A549 treated with GW870086 at 1 μM for 4 hours (cell line): ENCODE measurements at places on chromosomes 3 and 15. TPM values are rescaled to one million over a fixed set of nuclear protein-coding genes. Genes with fewer than 3 reads are reported as not detected.

The SCAANT1 gene
- not detected in 5 replicates for total RNA-seq

The PLIN1 gene
- total RNA-seq, result 0.05 to 0.25 TPM (median 0.13 TPM) in 4 of 5 replicates, not detected in the other

The NAALADL2 gene
- 0.29 to 0.34 TPM in 2 of 5 replicates, not detected in the others for total RNA-seq

The GADL1 gene
- not detected in 5 replicates for total RNA-seq

The TCF12 gene
- total RNA-seq, result 32.1 to 44.6 TPM (median 36.9 TPM) in 5 replicates

The SELENOT gene
- total RNA-seq, result 82.3 to 114 TPM (median 107 TPM) in 5 replicates

The FETUB gene
- total RNA-seq, result 0.08 to 0.16 TPM (median 0.14 TPM) in 3 of 5 replicates, not detected in the others

The CNTN4 gene
- total RNA-seq, result not detected in 5 replicates

The GOLGA6L6 gene
- total RNA-seq, result not detected in 5 replicates

The CCNL1 gene
- total RNA-seq, result 35.3 to 42.3 TPM (median 39.8 TPM) in 5 replicates

The MRPL46 gene
- 57.9 to 67.2 TPM (median 60.0 TPM) in 5 replicates for total RNA-seq

The EIF5A2 gene
- 10.3 to 15.4 TPM (median 13.4 TPM) in 5 replicates for total RNA-seq

The IQCF5 gene
- not detected in 5 replicates for total RNA-seq

The PODXL2 gene
- total RNA-seq, result 7.6 to 10.9 TPM (median 9.9 TPM) in 5 replicates

The BTLA gene
- total RNA-seq, result not detected in 5 replicates

The SAMMSON gene
- total RNA-seq, result not detected in 5 replicates

The MYH15 gene
- 0.08 to 0.16 TPM (median 0.15 TPM) in 5 replicates for total RNA-seq

The CRYGS gene
- total RNA-seq, result 0.38 to 1.4 TPM (median 0.71 TPM) in 5 replicates

The AMT gene
- total RNA-seq, result 0.19 to 0.60 TPM (median 0.42 TPM) in 5 replicates

The CASR gene
- not detected in 5 replicates for total RNA-seq

The ACTC1 gene
- total RNA-seq, result 0.10 to 0.27 TPM (median 0.16 TPM) in 4 of 5 replicates, not detected in the other

The GABRA5 gene
- total RNA-seq, result 78.4 to 116 TPM (median 105 TPM) in 5 replicates

The GOLGA6A gene
- total RNA-seq, result 0.06 to 0.16 TPM (median 0.09 TPM) in 5 replicates

The GOLGA8Q gene
- not detected in 5 replicates for total RNA-seq

The ITGB5 gene
- 383 to 516 TPM (median 476 TPM) in 5 replicates for total RNA-seq

The MORC1 gene
- total RNA-seq, result not detected in 5 replicates

The UBL7 gene
- total RNA-seq, result 36.7 to 42.8 TPM (median 39.6 TPM) in 5 replicates

The CHRM5 gene
- total RNA-seq, result 0.06 TPM in 1 of 5 replicates, not detected in the others
